ENCODE measurements at places on chromosomes 13 and 19.

DNA sequence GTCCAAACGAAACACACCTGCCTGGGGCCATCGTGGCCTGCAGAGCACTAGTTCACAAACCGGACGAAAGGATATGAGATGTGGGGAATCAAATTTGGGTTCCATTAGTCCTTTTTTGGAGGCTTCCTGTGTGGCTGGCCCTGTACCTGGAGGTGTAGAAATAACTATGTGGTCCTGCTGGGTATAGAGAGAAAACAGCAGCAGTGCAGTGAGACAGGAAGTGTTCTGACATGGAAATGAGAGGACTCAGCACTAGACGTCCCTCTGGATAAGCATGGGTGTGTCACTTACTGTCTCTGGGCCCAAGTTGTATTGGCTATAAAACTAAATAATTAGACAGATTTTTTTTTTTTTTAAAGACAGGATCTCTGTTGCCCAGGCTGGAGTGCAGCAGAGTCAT, 12.3 kb downstream of the KDELR1 start:
- H3K36me3 ChIP-seq: peaks cover 12% of the 10 kb centered on the region
- no peaks in the 10 kb centered on the region for H3K27me3 ChIP-seq
- H3K4me1 ChIP-seq: peaks cover 36% of the 10 kb centered on the region
- peak overlapping the region; percentile 95 for H3K27ac ChIP-seq
- DNase-seq: peak; percentile 73
- H3K4me3 ChIP-seq: peak overlapping the region; percentile 7

DNA sequence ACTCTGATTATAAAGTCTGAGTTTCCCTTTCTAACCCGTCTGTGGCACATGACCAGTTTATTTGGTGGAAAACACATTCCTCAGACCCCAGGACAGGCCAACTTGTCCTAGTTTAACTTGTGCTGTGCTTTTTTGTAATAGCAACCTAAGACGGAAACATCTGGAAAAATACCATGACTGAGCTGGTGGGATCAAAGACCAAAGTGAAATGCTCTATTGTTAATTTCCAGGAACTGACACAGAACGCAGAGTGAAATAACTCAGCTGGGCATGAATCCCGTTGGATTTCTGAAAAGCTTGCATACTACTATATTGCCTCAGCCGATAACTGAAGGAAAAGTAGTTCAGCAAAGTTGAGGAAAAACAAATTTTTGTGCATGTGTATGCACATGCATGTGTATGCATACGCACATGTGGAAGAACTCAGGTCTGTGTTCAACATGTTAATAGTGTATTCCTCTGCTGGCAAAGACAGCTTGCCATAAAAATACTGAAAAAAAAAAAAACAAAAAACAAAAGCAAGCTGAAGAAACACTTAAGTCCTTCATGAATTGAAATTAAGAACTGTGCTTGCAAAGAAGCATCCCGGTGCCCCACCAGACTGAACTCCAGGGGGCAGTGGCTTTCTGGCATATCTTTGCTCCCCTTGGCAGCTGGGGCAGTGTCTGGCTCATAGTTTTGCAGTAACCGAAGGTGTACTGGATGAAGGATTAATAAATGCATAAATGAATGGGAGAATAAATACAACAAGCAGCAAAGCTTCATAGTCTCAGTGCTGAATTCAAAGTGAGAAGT, 187.8 kb downstream of the LHFPL6 start:
- no peaks in the 10 kb centered on the region for H3K36me3 ChIP-seq
- H3K4me3 ChIP-seq: no peak overlapping the region

DNA sequence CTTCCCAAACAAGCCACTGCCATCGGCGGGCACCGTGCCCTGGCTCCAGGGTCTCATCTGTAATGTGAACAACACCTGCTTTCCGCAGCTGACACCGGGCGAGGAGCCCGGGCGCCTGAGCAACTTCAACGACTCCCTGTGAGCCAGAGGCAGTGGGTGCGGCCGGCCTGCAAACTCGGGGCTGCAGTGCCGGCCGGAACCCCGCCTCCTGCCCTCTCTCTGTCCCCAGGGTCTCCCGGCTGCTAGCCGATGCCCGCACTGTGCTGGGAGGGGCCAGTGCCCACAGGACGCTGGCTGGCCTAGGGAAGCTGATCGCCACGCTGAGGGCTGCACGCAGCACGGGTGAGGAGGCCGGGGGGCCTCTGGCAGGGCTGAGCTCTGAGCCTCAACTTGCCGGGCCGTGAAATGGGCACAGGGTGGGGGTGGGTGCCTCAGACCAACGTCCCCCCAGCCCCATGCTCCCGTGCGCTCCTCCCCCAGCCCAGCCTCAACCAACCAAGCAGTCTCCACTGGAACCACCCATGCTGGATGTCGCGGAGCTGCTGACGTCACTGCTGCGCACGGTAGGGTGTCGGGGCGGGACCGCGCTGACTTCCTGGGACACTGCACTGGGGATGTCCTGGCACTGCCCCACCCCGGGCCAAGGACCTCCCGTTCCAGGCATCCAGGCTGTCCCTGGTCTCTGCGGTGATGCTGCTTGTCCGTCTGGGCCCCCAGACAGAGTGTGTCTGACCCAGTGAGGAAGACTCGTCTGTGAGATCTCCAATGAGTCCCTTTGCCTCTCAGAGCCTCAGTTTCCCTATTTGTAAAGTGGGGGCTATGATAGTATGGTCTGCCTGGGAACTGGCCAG, 2.2 kb downstream of the ABCA7 start:
- H3K27ac ChIP-seq: no peak overlapping the region
- no peak overlapping the region for H3K4me3 ChIP-seq
- DNase-seq: no peak
- peaks cover 28% of the 10 kb centered on the region for H3K4me1 ChIP-seq
- H3K36me3 ChIP-seq: no peaks in the 10 kb centered on the region

DNA sequence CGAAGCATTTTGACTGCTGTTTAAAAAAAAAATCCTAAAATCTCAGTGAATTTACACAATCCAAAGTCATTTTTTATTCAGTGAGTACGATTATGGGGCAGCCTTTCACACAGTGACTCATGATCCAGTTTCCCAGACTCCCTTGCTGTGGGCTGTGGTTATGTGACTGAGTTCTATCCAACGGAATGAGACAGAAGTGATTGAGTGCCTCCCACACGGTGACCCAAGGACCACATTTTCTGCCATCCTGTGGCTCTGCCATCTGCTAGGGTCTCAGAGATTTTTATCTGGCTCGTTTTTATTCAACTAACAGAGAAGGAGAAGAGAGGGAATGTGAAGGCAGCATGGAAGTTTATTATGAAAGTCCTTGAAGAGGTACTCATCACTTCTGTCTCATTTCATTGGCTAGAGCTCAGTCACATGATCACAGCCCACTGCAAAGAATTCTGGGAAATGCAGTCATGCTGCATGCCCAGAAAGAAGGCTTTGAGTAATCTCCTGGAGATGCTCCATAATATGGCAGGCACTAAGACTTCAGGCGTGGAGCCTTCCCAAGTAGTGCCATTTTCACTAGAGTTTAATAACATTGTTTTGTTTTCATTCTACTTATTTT, 999.4 kb downstream of the UQCRFS1 start:
- peaks cover 7% of the 10 kb centered on the region for H3K4me1 ChIP-seq
- no peaks in the 10 kb centered on the region for H3K36me3 ChIP-seq
- no peak for DNase-seq
- no peak overlapping the region for H3K4me3 ChIP-seq
- no peak overlapping the region for H3K27ac ChIP-seq

DNA sequence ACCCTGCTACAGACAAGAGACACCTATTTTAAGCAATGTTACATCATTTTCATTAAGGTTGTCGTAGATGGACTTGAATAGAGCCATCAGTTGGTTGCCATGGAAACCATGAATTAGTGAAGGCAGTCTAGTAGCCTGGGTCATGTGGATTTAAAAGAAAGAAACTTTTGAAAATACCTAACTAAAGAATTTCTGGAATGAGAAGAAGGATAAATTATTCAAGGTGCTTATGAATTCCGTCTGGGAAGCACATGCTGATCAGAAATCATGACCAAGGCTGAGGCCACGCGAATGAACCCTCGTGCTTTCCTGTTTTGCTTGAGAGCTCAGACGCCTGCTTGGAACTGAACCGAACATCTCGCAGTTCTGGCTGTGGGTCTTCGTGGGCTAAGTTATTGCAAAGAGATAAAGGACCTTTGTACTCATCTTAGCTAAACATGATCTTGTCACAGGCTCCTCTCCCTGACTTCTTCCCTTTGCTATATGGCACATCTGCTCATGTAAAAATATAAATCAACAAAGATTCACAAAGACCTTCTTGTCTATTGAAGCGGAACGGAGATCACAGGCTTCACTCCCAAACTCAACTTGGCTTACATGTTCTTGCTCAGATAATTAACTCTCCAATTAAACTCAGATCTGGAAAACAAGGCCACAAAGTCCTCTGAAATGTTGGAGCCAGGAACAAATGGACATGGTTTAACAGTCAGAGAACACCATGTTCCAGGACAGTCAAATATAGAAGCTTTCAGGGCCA, 140.2 kb downstream of the NUFIP1 start:
- no peak for DNase-seq
- H3K27me3 ChIP-seq: no peaks in the 10 kb centered on the region
- H3K27ac ChIP-seq: no peak overlapping the region
- no peaks in the 10 kb centered on the region for H3K4me1 ChIP-seq

GRCh38 chr19:13399746-13400145, 106.5 kb downstream of the CACNA1A start:
- no peak overlapping the region for H3K4me3 ChIP-seq
- H3K27me3 ChIP-seq: peaks cover 63% of the 10 kb centered on the region
- DNase-seq: no peak
- no peak overlapping the region for H3K27ac ChIP-seq

- H3K36me3 ChIP-seq: no peaks in the 10 kb centered on the region
- no peak overlapping the region for H3K4me3 ChIP-seq
- peaks cover 8% of the 10 kb centered on the region for H3K4me1 ChIP-seq
- H3K27me3 ChIP-seq: no peaks in the 10 kb centered on the region
- no peak for DNase-seq
These were observed 5.6 kb downstream of the PIAS4 start for GRCh38 chr19:4012975-4013634.

DNA sequence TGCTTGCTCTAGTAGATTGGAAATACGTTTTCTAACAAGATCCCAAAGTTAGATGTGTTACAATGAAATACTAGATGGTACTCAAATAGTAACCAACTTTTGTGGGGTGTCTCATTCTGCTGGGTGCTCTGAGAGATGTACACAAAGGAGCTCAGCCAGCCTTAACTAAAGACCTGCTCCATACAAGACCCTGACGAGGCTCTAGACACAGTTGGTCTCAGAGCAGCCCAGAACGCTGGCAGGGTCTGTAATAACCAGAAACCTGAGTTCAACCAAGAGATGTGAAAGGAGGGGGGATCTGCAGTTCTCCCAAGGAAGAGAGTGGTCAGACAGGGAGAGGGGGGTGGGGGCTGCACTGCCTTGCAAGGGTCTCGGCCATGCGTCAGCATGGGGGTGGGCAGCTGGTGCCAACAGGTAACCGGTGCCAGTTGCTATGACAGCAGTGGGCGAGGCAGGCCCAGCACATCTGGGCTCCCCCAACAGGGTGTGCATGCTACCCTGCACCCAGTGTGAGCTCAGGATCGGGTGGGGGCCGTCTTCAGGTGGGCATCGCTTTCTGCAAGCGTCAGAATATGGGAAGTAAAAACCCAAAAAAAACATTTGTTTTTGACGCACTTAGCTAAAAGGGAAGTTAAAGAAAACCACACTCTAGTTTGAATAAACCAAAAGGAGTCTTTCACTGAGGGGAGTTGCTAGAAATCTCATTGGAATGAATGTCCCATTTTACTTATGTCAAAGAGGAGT, 68.0 kb upstream of the GPR183 start:
- no peak overlapping the region for H3K4me3 ChIP-seq
- DNase-seq: no peak
- no peak overlapping the region for H3K27ac ChIP-seq
- H3K4me1 ChIP-seq: no peaks in the 10 kb centered on the region
- H3K36me3 ChIP-seq: no peaks in the 10 kb centered on the region

DNA sequence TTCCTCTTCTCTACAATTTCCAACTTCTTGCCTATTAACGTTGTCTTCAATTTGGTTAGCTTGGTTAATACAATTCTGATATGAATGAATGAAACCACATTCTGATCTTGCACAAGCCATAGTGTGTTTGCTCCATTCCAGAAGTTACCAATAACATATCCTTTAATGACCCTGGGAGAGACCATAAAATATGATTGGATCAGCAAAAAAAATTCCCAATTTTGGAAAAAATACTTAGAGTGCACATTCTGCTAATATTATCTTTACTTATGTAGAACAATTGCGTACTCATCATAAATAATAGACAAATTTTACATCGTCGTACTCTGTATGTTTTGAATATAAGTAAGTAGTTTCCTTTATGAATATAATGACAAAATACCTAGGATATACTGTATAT, 117.2 kb downstream of the SLITRK5 start:
- DNase-seq: no peak
- no peak overlapping the region for H3K27ac ChIP-seq
- no peaks in the 10 kb centered on the region for H3K4me1 ChIP-seq
- no peaks in the 10 kb centered on the region for H3K36me3 ChIP-seq

- peaks cover 45% of the 10 kb centered on the region for H3K27me3 ChIP-seq
- no peaks in the 10 kb centered on the region for H3K36me3 ChIP-seq
- H3K27ac ChIP-seq: no peak overlapping the region
- H3K4me1 ChIP-seq: no peaks in the 10 kb centered on the region
- no peak overlapping the region for H3K4me3 ChIP-seq
These were observed 1.0 kb upstream of the NAT14 start for GRCh38 chr19:55483706-55484592.

DNA sequence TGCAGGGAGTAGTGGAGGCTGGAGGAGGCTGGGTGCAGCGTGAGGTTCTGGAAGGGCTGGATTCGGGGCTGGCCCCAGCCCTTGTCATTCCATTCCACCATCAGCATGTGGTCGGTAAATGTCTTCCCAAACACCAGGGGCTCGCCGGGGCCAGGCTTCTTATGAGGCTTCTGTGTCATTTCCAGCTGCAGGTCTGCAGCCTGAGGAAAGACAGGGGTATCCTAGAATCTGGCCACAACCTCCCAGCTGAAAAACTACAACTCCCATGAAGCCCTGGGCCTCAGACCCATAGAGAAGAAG, 4.4 kb downstream of the BCAT2 start:
- no peak overlapping the region for H3K4me3 ChIP-seq
- H3K4me1 ChIP-seq: peaks cover 6% of the 10 kb centered on the region
- peak; percentile 47 for DNase-seq
- H3K27ac ChIP-seq: no peak overlapping the region
- H3K27me3 ChIP-seq: no peaks in the 10 kb centered on the region

DNA sequence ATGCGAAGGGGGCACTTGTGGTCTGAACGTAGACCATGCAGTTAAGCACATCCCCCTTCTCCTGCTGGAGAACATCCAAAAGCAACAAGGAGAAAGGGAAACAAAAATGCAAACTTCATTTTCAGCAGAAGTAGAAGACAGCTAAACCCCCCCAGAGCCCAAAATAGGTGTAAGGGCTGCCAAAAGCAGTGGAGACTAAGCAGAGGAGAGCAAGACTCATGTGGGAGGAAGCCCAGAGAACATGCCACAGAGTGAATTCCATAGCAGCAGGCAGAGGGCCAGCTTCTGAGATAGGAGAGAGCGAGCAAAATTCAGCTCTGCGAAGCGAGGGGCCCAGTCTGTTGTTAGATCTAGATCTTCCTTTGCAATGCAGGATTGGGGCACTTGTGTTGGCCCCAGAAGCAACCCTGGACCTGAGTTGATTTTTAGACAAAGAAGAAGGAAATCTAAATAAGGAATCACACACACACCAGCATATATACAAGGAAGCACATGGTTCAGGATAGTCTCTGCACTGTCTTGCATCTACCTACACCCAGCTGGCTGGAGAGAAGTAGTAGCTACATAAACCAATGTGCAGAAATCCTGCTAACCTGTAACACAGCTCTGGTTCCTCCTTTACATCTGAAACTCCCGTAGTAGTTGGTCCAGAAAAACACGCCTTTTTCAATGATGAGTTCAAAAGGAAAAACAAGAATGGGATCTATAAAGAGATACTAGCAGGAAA, 199.6 kb downstream of the SPRY2 start:
- no peaks in the 10 kb centered on the region for H3K36me3 ChIP-seq
- H3K27me3 ChIP-seq: no peaks in the 10 kb centered on the region
- no peaks in the 10 kb centered on the region for H3K4me1 ChIP-seq
- DNase-seq: no peak
